ENCODE measurements at places on chromosomes 2 and 18. TPM values are rescaled to one million over a fixed set of nuclear protein-coding genes. Genes with fewer than 3 reads are reported as not detected.

TMEM200C gene
- total RNA-seq: not detected

ZFAND2B gene
- total RNA-seq: 19.3 TPM

SIX2 gene
- total RNA-seq: 0.43 TPM

ATOH8 gene
- 10.5 TPM for total RNA-seq

TUBA4B gene
- total RNA-seq: not detected
